ENCODE measurements at places on chromosomes 2 and 18.

GRCh38 chr2:197677483-197677882 is 2.1 kb upstream of the RFTN2 start:
- no peak for DNase-seq

GRCh38 chr2:119983108-119983507 is 29.8 kb upstream of the EPB41L5 start:
- DNase-seq: no peak

- no peak for DNase-seq
These were observed 139.9 kb downstream of the MYT1L start for GRCh38 chr2:2191110-2191707.

DNA sequence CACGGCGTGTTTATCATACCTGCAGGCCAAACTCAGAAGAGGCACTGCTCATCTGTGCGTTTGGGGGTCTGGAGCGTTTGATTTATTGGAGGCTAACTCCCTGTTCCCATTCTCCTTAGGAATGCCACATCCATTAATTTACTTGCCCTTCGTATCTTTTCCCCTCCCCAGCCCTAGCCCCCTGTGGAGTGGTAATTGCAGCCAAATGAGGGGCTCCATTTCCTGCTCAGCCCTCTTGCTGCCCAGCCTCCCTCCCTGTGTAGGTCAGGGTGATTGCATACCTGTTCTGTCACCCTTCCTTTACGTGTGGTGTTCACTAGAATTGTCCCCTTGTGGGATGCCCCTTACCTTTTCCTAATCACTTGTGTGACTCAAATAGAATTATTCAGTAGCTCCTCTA is 120.4 kb downstream of the MAP3K20 start:
- DNase-seq: no peak

DNA sequence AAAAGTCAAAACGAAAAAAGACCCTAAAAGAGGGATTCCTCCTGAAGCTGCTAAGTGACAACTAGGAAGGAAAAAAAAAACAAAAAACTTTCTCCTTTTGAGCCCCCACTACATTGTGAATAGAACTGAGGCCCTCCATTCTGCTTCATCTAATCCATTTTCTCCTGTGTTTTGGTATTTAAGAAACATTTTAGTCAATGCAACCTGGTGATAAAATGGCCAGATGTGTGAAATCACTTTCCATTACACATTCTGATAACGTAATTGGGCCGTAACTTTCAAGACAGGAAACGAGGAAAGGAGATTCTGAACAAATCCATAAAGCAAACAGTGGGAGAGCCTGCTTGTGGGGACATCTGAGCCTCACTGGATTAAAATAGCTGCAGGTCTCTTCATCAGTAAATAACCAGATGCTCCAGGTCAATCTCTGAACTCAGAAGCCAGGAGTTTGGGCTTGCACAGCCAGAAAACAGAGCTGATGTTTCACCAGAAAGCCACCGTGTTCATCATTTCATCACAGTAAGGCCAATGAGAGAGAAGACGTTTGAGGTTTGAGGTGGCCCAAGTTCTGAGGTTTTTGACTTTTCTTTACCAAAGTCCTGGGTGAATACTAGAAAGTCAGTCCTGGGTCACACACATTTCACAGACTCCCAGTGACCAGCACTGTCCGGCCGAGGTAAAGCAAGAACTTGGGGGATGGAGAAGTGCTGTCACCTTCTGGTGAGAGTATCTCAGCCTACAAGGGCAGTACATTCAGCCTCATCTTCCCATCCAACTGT is 47.8 kb downstream of the TGFA start:
- no peak for DNase-seq

- no peak for DNase-seq
These were observed 447.5 kb upstream of the SLC14A2 start for GRCh38 chr18:45167631-45168280.

Measured in non-pigmented ciliary epithelial cell (primary cell).